ENCODE measurements at places on chromosomes 4 and X.

GRCh38 chr4:182877326-182877883 lies 39.8 kb downstream of the DCTD start:
- DNase-seq, result no peak

DNA sequence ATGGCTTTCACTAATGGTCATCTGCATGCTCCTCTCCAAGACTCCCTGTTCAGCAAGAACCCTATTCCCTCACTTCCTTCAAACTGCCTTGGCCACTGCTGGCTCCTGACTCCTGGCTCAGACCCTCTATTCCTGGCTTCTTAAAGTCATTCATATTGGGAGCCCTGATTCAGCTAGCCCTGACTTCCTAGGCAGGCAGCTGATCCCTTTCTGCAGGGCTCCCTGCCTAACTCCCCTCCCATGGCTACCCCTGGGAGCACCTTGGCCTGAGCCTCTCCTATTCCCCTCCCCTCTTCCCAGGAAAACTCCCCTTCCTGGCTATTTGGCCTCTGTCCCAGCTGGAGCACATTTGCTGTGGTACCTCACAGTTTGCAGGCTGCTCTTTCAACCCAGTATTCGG lies 154.9 kb upstream of the PJA1 start:
- DNase-seq, result no peak

GRCh38 chr4:153579872-153580271 lies 104.2 kb upstream of the TLR2 start:
- no peak for DNase-seq

DNA sequence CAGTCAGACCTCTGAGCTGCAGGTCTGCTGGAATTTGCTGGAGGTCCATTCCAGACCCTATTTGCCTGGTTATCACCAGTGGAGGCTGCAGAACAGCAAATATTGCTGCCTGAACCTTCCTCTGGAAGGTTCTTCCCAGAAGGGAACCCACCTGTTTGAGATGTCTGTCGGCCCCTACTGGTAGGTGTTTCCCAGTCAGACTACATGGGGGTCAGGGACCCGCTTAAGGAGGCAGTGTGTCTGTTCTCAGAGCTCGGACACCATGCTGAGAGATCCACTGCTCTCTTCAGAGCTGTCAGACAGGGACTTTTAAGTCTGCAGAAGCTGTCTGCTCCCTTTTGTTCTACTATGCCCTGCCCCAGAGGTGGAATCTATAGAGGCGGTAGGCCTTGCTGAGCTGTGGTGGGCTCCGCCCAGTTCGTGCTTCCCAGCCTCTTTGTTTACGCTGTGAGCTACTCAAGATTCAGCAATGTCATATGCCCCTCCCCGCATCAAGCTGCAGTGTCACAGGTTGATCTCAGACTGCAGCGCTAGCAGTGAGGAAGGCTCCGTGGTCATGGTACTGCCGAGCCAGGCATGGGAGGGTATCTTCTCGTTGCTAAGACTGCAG lies 44.1 kb upstream of the KDR start:
- DNase-seq, result no peak

DNA sequence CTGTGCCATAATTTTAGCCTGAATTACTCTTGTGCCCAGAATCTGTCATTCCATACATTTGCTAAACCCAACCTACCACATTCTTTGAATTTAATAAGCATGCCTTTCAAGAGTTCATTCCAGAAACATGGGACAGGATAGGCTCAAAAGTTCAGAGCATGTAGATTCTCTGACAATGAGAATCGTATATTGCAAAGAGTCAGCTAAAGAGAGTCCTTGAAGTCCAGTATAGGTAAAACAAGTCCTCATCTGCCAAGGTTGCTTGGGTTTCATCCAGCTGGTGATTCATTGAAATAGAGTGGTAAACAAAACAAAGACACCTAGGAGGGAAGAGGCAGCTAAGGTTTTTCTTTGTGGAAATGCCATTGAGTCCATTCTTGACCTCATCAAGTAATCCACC lies 249.3 kb upstream of the DIPK2B start:
- no peak for DNase-seq

DNA sequence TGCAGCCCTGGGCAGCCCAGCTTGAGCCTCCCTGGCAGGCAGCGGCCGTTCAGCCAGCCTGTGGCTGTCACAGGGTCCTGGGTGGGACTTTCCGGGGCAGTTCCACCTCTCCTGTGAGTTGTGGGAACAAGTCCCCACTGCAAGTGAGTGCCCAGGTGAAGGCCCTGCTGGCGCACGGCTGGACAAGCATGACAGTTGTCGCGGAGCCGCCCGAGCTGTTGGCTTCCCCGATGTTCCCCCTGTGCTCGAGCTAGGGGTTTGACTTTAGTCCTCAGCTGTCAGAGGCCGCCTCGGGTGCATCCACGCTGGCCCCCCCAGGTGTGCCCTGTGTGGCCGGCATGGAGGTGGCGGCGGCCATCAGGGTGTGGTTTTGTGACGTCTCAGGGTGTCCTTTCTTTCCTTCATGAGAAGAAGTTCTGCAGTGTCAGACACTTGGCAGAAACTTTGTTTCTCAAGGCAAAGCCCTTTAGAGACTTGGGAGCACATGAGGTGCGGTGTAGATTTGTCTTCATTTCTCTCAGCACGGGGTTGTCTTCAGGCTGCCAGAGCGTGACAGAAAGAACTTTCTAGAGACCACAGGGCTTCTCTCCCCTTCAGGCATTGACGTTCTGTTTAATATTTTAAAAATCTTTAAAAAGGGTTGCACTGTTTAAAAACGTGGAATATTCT lies 69.4 kb upstream of the HGFAC start:
- DNase-seq, result no peak

DNA sequence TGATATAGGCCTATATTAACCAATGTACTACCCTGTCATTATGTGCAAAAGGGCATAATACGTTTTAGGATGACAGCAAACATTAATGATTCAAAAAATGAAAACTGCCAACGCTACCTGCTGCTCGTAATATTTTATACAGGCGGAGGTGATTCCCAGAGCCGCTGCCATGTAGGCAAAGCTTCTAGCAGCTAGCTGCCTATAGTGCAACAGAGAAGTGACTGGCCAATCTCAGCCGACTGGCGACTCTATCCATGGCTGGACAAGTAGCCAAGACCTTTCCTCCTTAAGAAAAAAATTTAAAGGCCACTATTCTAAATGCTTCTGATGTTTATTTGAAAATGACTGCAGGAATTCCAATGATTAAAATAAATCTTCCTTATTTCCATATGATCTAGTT lies 1.9 kb downstream of the PPARGC1A start:
- DNase-seq, result no peak

- DNase-seq, result no peak
These were observed 42.1 kb upstream of the HOPX start for GRCh38 chr4:56723201-56723605.
